ENCODE measurements at places on chromosomes 11 and 22.

DNA sequence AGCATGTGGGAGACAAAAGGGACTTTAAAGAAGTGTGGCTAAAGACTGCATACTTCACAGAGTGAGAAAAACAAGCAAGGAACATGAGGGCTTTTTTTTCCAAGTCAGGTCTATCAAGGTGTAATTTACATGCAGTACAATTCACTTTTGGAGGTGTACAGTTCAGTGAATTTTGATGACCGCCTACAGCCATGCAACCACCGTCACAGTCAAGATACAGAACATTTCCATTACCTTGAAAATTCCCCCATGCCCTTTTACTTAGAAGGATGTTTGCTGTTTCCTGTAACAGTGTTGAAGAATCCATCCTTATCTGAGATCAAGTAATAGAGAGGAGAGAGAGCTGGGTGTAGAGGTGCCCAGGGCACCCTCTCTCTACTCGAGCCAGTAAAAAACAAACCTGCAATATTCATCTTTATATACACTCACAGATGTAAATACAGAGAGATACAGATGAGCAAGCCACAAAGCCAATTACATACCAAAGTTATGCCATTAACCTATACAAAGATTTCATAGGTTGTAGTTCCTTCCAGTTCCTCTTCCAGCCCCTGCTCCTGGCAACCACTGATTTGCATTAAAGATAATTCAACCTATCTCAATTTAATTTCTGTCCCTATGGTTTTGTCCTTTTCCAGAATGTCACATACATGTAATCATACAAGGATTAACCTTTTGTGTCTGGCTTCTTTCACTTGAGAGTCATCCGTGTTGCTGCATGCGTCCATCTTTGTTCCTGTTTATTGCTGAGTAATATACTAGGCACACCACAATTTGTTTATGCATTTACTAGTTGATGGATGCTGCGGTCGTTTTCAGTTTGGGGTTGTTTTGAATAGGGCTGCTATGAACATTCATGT lies 35.0 kb upstream of the RASD2 start:
- DNase-seq = no peak

DNA sequence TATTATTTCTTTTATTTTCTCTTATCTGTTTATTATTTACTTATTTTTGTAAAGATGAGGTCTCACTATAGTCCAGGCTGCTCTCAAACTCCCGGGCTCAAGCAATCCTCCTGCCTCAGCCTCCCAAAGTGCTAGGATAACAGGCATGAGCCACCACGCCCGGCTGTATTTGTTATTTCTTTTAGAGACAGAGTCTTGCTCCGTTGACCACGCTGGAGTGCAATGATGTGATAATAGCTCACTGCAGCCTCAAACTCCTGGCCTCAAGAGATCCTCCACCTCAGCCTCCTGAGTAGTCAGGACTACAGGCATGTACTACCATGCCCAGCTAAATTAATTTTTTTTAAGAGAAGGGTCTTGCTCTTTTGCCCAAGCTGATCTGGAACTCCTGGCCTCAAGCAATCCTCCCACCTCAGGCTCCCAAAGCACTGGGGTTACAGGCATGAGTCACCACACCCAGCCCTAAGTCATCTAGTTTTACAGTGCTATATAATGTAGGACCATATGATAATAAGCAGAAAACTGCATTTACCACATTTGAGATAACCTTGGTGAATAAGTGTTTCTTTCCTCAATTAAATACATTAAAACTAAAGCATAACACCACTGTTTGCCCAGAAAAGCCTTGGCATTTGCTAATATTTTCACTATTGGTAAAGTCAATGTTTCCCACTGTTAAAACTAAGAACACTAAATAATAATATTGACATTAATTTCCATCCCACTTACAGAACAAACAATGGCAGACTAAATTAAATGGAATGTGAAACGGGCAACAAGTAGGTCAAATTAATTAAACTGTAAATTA lies 127.5 kb downstream of the SIK3 start:
- DNase-seq = no peak

- no peak for DNase-seq
Observed at GRCh38 chr22:30393322-30393680, 3.5 kb upstream of the SEC14L2 start.

DNA sequence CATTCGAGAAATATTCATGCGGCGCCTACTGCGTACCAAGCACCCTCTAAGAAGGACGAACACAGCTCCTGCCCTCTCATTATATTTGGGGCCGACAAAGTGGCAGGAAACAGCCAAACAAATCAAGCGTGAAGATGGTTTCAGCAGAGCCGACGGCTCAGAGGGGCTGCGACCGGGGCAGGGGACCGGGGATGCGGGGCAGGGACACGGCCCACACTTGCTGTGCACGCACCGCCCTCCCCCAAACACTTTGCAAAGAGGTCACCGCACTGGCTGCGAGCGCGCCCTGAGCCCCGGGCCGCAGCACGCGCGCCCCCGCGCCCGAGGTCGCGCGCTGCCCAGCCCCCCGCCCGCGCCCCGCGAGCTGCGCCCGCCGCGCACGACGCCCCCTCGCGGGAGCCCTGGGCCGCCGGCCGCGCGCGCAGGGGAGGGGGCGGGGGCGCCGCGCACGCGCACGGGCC lies 255 bp upstream of the SYNGR1 start:
- no peak for DNase-seq

DNA sequence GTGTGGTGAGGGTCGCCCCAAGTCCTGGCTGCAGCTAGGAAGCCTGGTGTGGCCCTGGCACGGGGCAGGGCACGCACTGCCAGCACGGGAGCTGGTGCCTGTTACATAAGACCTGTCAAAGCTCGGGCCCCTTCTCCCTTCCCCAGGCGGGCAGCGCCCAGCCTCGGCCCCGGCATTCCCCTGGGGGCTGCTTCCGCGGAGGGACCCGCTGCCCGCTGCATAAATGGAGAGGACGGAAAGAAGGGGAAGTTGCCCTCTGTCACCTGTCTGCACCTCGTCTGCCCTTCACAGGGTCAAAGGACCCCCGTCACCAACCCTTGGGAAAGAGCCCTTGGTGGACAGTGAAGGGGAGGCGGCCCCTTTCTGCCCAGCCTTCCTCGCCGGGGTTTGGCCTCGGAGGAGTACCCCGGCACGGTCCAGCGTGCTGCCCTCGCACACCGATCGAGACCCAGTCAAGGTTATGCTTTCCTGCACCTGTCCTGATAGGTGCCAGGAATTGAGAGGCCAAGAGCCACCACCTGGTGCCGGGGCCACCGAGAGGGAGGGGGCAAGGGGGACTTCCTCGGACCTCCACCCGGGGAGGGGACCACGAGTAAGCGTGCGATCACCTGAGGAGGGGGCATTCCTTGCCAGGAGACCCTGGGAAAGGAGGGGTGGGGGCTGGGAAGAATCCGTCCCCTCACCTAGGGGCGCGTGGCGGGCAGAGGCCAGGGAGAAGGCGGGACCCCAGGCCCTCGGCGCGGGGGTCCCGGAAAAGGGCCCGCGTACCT lies 16.8 kb upstream of the MFRP start:
- no peak for DNase-seq

GRCh38 chr11:130427581-130428315 lies 661 bp downstream of the ADAMTS8 start:
- DNase-seq = no peak

GRCh38 chr11:131823772-131824171 lies 453.4 kb downstream of the NTM start:
- DNase-seq = no peak

GRCh38 chr22:43969021-43969878 lies 14.0 kb downstream of the SAMM50 start:
- DNase-seq = no peak

DNA sequence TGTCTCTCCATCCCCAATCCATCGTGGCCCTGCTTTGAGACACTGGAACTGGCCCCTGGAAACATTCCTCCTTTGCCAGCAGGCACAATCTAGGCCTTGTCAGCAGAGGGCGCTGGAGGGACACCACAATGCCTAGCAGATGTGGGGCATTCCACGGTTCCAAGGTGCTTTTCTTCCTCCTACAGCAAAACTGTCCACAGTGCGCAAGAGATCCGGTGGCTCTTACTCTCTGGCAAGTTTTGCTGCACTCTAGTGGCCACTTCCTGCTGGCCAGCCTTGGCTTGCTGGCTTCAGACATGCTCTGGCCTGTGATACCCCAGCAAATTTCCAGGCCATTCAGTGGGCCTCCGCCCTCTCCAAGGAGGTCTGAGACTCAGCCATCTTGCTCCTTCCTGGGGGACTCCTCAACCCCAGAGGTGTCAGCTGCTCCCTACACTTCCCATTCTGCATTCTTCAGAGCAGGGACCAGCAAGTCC lies 17.1 kb upstream of the RBM4B start:
- peak; percentile 61 for DNase-seq

GRCh38 chr22:19218541-19219233 lies 40.2 kb upstream of the SLC25A1 start:
- DNase-seq = no peak

DNA sequence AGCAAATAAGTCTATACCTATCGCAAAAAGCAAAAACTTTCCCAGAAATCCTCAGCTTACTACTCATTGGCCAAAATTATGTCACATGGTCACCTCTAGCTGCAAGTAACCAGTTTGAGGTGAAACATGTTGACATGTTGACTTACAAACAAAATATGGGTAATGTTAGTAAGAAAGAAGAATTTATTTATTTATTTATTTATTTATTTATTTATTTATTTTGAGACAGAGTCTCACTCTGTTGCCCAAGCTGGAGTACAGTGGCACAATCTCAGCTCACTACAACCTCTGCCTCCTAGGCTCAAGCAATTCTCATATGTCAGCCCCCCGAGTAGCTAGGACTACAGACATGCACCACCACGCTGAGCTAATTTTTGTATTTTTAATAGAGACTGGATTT lies 5.4 kb upstream of the SLC35C1 start:
- DNase-seq = no peak

DNA sequence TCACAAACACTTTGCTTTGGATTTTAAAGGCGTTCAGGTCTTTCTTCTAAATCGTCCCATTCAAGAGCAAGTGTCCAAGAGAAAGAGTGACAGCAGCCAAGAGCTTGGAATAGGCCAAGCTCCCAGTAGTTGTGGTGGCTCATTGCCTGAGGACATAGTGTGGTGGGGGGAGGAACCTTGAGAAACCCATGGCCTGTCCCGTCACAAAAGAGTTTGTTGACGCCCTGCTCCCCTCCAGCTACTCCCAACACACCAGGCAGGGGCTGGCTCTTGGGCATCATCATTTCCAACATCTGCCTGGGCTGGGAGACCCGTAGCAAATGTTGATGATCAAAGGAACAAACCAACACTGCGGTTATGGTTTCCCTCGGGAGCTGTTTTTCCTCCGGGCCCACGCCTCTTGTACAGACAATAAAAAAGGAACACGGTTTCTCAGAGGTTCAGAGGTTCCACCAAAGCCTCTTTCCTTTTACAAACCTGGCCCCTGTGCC lies 20.8 kb downstream of the FADS3 start:
- DNase-seq = no peak

DNA sequence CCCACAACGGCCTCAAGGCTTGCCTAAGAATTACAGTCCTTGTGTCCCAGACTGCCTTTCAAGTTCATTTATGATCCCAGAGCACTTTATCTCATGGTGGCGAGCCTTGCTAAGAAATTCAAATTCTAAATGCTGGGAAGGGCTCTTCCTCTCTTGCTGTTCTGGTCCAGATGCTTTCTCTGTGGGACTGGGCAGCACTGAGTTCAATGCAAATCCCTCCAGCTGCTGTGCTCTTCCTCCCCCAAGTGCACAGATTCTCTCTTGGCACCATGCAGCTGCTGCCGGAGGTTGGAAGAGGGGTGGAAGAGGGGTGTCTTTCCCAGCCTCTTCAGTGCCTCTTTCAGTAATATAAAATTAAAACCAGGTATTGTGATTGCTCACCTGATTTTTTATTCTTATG lies 828.0 kb downstream of the DLG2 start:
- no peak for DNase-seq

DNA sequence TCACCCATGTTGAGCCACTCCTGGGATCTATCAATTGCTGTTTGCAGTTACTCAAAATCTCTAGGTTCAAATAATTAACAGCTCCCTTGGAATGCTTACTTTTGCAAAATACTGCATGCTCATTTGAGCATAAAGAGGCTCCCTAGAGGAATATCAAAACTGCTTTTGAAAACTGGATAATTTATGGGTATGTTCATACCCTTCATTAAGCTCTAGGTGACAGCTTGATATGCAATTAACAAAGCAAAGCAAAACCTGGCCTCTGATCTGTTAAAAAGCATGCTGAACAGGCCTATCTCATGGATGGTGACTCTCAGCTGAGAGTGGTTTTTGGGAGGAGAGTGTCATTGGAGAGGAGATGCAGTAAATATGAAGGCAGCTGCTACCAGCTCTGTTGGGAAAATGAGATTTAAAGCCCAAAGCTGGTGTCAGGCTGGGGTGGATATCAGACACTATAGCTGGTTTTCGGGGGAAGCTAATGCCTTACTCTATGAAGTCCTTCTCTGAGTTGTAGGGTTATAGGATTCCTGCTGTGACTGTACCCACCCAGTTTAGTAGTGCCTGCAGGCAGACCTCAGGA lies 110.9 kb downstream of the RASSF10 start:
- DNase-seq = no peak

DNA sequence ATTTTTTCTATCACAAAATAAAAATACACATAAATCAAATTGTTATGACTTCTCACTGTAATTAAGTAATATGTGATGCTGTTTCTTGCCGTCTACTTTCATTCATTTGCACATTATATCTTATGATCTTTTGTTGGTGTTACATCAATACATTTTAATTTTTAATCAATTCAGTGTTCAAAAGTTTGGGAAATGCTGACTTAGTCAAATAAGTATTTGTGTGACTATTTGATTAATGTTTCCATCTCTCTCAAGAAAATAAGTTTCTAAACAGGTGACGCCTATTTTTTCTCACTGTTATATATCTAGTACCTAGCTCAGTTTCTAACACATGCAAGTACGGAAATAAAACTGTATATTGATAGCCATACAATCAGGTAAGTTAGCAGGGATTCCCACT lies 329.5 kb upstream of the KIRREL3 start:
- DNase-seq = no peak

GRCh38 chr11:126438272-126438671 lies 82.8 kb downstream of the ST3GAL4 start:
- DNase-seq = no peak
